ENCODE measurements at places on chromosomes 1 and 21. TPM values are rescaled to one million over a fixed set of nuclear protein-coding genes. Genes with fewer than 3 reads are reported as not detected.

DNA sequence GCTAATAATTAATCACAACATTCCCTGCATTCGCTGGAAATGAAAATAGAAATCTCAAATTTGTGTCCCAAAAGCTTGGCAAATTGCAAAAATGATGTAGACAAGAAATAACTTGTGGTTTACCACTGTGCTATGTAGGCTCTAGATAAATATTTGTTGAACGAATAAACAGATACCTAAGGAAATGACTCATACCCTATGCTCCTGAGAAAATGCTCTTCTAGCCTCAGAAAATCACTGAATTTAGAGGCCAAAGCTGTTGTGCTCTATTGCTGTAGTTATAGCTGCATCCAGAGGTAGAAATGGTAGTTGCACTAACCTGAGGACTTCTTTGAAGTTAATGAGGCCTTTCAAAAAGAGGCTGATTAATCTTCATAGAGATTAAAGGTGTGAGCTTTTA is 142.0 kb upstream of the ZNHIT6 start:
- no peak for DNase-seq

- DNase-seq = no peak
Measured at GRCh38 chr1:50426702-50427085, 3.5 kb upstream of the DMRTA2 start.

DNA sequence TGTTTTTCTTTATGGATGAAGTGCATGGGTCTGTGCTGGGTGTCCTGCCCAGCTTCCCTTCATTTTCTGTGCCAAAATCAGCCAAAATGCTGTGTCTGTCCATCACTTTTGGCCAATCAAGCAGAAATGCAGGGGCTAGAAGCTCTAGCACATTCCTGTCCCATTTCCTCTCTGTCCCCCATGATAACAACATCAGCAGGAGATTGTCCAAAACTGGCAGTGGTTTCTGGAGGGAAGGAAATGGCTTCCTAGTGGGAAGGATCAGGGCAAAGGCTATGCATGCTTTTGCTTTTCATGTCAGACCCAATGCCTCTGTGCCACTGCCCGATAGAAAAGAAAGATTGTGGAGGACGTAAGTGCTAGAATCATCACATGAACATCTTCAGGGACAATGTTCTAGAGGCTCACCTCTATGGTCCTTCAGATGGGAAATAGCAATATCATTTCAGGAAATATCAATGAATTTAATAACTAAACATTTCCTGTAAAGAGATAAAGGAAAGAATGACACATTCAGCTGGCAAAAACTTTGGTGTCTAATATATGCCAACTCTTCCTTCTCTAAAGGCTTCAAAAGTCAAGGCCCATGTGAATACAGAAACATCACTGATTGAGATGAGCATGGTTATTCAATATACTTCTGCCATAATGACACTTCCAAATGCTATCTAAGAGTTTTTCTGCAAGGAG is 107.5 kb downstream of the SETD4 start:
- DNase-seq = no peak

DNA sequence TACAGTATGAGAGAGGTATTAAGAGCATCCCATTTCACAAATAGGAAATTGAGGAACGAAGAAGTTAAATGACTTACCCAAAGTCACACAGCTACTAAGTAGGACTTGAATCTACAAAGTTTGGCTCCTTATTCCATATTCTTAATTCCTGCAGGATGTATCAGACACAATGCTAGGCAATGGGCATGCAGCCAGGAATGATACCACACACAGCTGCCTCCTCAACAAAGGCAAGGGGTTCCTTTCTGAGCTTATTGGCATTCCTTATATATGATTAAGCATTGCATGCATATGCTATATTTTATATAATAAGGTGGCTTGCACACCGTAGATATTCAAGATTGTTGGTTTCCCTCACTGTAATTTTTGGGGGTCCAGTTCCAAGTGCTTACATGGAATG is 34.2 kb upstream of the JUN start:
- DNase-seq = no peak

DNA sequence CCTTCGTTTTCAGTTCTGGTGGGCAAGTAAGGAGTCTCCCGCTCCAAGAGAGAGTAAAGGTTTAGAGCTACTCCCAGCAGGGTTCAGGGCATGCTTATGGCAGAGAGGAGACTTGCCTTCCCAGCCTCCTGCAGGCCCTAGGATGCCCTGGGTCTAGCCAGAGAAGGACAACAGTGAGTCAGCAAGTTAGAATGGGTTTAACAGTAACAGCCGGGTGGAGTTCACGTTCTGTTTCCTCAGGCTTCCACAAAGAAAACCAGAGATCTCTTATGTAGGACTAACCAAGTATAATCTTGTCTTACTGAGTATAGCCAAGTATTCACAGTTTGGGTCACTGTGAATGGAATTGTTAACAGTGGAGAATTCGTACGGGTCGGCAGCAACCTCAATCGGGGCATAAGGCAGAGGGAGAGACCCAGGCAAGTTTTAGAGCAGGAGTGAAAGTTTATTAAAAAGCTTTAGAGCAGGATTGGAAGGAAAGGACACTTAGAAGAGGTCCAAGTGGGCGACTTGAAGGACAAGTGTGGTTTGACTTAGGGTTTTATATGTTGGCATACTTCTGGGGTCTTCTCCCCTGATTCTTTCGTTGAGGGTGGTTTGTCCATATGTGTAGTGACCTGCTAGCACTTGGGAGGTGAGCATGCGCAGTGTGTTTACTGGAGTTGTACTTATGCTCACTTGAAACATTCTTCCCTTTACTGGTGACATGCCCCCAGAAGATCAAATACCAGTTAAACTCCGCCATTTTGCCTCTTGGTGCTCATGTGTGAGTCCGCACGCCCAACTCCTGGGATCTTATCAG is 4.5 kb downstream of the OVAAL start:
- no peak for DNase-seq

GRCh38 chr21:45411810-45412206 is 6.8 kb downstream of the COL18A1 start:
- DNase-seq = peak; percentile 31

GRCh38 chr1:157969697-157970485 is 23.6 kb upstream of the KIRREL1 start:
- no peak for DNase-seq

DNA sequence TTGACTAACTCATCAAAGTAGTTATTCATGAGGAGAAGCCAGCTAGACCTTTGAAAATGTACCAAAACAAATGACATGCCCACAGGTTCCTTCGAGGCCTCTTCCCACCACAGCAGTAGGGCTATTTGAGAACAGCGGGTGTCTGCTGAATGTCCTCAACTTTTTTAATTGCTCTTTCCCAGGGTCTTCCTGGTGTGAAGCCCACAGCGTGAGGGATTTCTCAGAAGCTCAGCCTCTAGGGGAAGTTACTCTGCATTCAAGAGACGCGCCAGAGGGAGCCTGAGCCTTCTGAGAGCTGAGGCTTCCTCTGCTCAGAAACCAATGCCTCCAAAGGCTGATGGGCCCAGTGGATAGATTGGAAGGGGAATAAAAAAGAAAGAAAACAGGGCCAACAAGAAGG is 153.6 kb downstream of the OLFM3 start:
- DNase-seq = no peak

GRCh38 chr1:119359730-119360129 is 8.9 kb upstream of the HAO2 start:
- no peak for DNase-seq

GRCh38 chr1:56424744-56425493 is 154.4 kb downstream of the PLPP3 start:
- no peak for DNase-seq

- DNase-seq = no peak
Measured at GRCh38 chr1:198647055-198647454, 8.2 kb downstream of the PTPRC start.

DNA sequence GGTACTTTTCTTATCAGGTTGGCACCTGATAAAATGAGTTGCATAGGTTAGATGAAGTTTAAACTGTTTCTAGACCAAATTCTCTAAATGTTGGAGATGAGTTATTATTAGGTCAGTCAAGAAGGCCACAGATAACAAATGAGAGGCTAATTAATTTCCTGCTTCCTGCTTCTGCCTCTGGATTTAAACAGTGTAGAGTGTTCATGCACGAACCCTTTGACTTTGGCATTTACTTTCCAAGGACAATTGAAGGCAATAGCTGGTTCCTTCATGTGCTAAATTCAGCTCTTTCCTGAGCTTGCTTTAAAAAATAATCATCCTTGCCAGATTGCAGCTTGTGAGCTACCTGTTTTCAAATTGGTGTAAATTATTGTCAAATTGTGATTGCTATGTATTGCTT is 80.6 kb downstream of the RASAL2 start:
- no peak for DNase-seq

DNA sequence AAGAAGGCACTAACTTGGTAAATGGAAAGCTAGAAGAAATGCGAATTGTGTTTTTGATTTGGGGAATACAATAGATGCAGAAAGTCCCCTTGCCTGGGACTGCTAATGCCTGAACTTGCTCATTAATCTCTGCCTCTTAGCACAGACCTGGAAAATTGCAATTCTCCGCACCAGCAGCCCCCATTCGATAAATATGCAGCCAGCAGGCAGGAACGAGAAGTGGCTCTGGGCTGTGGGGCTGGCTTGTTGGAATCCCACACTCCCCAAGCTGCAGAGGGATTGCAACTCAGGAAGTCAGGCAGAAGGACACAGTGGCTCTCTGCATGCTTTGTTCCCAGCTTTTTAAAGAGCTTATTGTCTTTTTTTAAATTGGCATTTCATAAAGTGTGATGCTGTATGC is 51.3 kb downstream of the PCP4 start:
- DNase-seq = no peak

Gene RHOC
- 125 TPM for total RNA-seq

Gene ATP1A4
- total RNA-seq = not detected

Gene FAM131C
- not detected for total RNA-seq

GRCh38 chr1:43526002-43526401 is 4.7 kb upstream of the PTPRF start:
- peak; percentile 30 for DNase-seq

DNA sequence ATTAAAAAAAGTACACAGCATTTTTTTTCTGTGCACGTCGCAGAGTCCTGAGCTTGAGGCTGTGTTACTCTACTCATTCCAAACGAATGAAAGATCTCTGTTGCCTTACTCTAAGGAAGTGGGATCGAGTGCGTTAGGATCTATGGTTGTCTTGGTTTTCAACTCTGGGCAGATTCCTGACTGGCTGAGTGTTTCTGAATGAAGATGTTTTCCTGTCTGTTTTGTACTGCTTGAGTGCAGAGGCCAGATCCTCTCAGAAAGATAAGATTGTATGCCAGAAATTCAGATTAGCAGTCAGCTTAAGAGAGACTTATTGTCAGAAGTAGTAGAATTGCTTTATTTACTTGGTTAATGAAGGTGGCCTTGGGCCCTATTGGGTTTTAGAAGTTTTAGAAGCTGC is 14.0 kb downstream of the PLA2G2E start:
- no peak for DNase-seq

DNA sequence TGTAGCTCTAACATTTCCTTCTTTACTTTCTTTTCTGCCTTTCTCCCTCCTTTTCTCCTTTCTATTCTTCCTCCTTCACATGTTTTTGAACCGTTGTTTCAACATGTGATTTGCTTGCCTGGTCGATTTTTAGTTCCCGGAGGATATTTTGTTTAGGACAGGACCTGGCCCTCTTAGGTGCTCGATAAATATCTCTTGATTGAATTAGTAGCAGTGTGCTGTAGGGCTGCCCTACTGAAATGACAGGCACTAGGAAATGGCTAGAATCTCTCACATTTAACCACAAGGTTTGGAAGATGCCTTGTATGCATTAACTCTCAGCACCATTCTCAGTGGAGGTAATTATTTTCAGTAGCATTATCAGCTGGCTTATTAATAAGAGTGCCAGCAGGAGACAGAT is 305.6 kb downstream of the PAPPA2 start:
- no peak for DNase-seq

DNA sequence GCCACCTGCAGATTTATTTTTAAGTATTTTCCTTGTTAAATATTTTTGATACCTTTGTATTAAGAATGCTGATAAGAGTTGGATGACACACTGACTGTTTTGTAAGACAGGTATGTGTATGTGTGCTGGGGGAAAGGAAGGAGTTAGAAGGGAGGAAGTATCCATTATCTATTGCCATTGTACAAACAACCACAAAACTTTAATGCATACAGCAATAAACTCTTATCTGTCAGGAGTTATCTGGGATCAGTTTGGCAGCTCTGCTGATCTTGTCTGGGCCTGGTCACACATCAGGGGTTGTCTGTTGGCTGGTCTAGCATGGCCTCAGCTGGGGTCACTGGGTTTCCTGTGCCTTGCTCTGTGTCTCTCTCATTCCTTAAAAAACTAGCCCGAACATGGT is 423.9 kb upstream of the USP24 start:
- DNase-seq = no peak

DNA sequence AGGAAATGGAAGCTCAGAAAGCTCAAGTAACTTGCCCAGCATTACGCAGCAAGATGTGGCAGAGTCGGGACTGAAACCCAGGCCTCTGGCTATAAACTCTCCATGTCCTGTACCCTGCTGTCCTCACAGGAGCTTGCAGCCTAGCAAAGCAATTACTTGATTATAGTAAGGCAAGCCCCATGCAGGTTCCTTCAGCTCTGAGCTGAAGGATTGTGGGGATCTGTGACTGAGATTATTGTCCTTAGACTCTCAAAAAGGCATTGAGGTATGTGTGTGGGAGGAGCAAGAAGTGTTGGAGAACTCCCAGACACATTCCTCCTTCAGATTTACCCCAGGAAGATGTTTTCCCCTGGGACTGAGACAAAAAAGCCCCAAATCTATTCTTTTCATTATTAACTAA is 124.0 kb upstream of the SPATA6 start:
- no peak for DNase-seq

DNA sequence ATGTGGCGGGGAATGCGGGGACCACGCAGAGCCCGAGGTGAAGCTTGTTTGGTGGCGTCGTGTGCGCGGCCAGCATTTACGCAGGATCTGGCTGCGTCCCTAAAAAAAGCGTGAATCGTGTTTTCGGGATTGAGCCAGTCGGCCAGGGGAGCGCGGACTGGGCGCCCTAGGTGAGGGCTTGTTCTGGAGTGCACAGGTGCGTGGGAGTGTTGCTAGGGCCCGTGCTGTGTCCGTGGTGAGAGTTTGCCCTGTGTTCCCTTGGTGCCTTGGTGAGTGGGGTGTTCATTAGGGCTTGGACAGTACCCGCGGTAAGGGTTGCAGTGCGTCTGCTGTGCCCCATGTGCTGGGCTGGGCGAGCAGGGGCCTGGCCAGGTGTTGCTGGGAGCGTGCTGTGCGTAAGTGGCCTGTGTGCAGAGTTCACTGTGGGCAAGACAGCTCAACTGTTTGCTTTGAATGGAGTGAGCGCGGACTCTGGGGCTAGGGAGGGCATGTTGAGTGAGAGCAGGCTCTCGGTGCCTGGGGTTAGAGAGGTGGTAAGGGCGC is 673 bp downstream of the CD46 start:
- DNase-seq = peak; percentile 84
